Psoas muscle (tissue), 8 donors: ENCODE measurements at places on chromosomes 3 and 15. TPM values are rescaled to one million over a fixed set of nuclear protein-coding genes. Genes with fewer than 3 reads are reported as not detected.

DNA sequence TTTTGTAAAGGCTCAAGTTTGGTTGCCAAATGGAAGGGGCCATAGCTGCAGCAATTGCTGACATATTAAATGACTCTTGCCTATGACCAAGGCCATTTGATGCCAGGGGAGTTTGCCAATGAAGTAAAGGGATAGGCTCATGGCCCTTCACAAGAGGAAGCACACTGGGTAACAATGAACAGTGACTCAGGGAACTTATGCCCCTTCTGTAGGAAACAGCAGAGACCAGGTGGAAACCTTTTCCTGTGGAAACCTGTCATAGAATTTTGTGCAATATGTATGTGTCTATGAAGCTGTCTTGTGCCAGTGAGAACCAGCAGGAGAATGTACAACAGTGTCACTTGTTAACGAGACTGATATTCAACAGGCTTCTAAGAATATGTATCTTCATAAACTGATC lies 25.4 kb upstream of the AVEN start:
- no peak for DNase-seq

The CADM2 gene
- 5.2 TPM for total RNA-seq

DNA sequence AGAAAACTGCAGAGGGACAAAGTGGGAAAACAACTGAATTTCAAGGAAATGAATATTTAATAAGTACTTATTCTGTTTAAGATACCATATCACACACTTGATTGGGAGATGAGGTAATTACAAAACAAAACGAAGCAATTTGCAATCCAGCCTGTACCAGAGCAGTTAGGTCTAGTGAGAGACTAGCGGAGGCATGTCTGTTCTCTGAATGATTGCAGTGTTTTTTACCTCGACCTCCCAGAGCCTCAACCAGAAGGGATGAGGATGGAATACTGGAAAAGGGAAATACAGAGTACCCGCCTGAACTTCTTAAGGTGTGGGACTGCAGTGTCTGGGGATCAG lies 59.5 kb downstream of the PIK3CB start:
- no peak for DNase-seq

GRCh38 chr3:132554437-132554836 lies 42.6 kb upstream of the ACKR4 start:
- no peak for DNase-seq

- no peak for DNase-seq
These were observed 28.8 kb downstream of the CTSH start for GRCh38 chr15:78916088-78916487.

DNA sequence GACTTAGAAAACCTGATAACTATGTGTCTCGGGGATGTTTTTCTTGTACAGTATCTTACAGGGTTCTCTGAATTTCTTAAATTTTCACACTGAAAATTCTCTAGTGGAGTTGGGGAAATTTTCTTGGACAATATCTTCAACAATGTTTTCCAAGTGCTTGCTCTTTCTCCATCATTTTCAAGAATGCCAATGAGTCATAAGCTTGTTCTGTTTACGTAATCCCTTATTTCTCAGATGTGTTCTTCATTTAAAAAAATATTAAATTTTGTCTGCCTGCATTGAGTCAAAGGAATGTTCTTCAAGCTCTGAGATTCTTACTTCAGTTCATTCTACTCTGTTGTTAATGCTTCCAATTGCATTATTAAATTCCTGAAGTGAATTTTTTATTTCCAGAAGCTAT lies 21.9 kb upstream of the PLSCR2 start:
- DNase-seq = no peak

The ACKR4 gene
- total RNA-seq = 0.43 TPM

GRCh38 chr15:41499109-41499851 lies 5.6 kb downstream of the ITPKA start:
- no peak for DNase-seq

The LEO1 gene
- 6.5 TPM for total RNA-seq

The PLA2G4D gene
- not detected for total RNA-seq

GRCh38 chr15:56095406-56095805 lies 102.0 kb upstream of the NEDD4 start:
- DNase-seq = no peak

The BNC1 gene
- total RNA-seq = 0.26 TPM

DNA sequence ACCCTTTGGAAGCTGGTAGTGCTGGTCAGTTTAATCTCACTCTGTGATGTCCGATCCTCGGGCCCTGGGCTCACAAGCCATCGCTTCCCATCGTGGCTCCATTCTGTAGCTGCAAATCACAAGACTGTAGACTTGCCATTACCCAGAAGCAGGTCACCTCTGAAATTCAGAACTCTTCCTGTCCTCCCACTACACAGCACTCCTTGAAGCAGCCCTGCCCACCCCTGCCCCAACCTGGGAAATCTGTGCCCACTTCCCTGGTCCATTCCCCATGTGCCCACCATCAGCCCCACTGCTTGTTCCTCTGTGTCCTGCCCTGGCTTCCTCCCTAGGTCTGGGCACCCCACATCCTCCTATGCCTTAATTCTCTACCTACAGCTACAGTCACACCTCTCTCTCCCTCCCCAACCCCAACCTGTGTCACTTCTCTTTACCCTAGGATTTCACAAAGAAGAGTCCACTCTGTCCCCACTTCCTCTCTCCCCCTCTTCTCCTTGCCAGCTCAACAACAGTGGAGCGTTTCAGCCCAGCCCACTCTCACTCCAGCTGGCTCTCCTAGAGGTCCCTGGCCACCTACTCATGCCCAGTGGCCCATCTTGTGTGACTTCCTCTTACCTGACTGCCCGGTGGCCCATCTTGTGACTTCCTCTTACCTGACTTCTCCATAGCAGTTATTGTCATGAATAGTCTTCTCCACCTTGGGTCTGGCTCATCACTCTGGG lies 8.3 kb downstream of the ZNF710 start:
- no peak for DNase-seq

DNA sequence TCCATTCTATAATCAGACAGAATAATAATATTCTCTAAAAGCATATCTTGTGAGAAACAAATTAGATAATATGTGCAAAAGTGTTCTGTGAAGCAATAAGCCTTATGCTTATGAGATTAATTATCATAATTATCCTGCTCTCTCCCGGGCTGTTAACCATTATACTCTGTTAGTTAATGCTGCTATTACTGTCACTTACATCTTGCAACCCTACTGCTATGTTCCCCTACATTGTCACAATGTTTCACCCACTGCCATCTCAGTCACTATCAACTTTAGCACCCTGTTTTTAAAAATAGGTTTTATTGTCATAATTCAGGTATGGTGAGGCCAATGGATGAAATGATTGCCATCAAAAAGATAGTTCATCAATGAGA lies 15.2 kb upstream of the KLHL24 start:
- DNase-seq = no peak

- no peak for DNase-seq
These were observed 48.3 kb downstream of the TOPAZ1 start for GRCh38 chr3:44289882-44290462.

- DNase-seq = peak; percentile 56
These were observed 36.8 kb upstream of the KLHL25 start for GRCh38 chr15:85831415-85832113.

DNA sequence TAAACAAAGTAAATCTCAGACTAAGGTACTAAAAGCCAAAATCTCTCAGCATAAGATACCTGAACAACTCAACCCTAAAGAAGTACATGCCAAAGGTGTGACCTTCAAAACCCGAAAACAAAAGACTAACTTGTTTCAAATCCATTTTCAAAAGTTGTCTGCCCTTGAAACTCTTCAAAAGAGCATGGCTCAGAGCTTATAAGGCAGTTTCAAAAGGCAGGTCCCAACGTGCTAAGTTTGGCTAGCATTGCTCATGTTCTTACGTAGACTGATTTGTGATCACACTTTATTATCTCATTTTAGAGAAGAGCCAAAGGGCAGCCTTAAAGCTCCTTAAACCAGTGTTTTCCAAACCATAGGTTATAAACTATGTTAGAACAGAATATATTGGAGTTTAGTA lies 112.2 kb downstream of the FEZF2 start:
- no peak for DNase-seq

- DNase-seq = no peak
These were observed 120.2 kb upstream of the IGSF10 start for GRCh38 chr3:151581035-151581434.

The FGD5 gene
- total RNA-seq = 10.6 TPM

DNA sequence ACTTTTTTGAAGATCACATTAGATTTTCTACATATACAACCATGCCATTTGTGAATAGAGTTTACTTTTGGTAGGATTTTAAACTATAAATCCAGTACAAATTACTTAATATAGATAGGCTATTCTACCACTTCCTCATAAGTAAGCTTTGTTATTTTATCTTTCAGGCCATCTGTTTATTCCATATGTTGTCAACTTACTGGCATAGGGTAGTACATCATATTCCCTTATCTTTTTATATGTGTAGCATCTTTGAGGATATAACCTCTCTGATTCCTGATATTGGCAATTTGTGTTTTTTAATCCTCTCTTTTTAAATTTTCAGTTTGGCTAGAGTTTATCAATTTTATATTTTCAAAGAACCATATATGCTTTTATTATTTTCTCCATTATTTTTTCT lies 515.4 kb downstream of the DIPK2A start:
- DNase-seq = no peak

DNA sequence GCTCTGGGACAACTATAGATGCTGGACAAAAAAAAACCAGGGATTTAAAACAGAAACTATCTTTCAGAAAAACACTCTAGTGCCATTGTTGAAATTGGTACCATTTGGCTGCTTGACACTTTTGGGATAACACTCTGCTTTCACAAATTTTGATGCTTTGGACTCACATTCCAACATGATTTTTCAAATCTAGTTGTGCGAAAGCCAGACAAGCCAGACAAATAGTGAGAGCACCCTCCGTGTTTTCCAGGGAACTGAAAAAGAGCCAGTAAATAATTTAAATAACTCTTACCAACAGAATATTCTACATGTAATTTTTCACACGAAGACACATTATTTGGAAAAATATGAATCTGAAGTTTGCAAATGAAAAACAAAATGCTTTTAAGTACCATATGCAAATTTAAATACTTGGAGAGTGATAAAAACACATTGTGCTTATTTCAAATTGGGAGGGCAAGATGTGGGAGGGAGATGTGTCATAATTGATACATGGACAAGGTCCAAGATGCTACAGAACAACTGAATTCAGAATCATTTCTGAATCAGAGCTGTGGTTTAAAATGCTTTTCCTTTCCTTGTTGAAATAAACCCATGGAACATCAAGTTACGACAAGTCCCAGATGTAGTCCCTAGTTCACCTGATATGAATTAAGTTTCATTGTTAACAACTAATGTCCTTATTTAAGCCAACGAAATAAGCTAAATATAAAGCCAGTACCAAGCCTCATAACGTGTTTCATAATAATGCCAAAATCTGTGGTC lies 144.2 kb upstream of the SOX2 start:
- DNase-seq = no peak

The THSD4 gene
- total RNA-seq = 1.8 TPM
